ENCODE measurements at places on chromosomes 5 and 9.
A peak's percentile ranks its signal among the peaks of the same experiment; 100 is the strongest.

DNA sequence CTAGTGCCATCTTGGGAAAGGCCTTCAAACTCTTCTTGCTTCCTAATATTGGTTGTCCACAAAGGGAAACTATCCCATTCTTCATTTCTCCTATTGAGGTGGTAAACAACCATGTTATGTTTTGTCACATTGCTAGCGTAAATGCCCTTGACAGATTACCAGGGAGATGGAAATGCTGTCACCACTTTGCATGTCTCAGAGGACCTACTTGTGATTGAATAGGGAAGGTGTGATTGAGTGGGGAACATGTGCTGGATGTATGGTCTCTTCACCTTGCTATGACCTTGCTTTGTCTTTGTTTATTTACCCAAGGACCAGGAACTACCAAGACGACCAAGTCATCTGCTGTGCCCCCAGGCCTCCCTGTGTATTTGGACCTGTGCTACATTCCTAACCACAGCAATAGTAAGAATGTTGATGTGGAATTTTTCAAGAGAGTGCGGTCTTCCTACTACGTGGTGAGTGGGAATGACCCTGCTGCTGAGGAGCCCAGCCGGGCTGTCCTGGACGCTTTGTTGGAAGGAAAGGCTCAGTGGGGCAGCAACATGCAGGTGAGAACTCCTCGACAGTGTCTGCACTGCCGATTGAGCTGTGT lies 96.1 kb downstream of the MAP1B start:
- DNase-seq = no peak

DNA sequence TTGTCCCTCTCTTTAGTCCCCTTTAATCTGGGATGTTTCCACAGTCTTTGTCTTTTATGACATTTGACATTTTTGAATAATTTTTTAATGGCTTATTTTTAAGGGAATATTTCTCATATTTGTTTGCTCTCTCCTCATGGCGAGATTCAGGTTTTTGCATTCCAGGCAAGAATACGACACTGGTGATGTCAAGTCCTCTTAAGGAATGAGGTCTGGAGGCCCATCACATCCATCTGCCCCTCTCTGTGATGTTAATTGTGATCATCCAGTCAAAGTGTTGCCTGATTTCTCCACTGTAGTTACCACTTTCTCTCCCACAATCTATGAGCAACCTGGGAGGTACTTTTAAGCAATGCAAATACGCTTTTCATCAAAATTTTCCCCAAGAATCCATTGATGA lies 193.2 kb downstream of the MAST4 start:
- no peak for DNase-seq

GRCh38 chr5:87302061-87302460 lies 34.4 kb downstream of the RASA1 start:
- peak; percentile 11 for DNase-seq

GRCh38 chr9:79221084-79221483 lies 350.7 kb upstream of the TLE4 start:
- DNase-seq = peak; percentile 81

GRCh38 chr9:110217656-110218099 lies 9.7 kb upstream of the C9orf152 start:
- no peak for DNase-seq
